NCI-H345 (cell line): ENCODE measurements at places on chromosomes 5 and 9.
A peak's percentile ranks its signal among the peaks of the same experiment; 100 is the strongest.

DNA sequence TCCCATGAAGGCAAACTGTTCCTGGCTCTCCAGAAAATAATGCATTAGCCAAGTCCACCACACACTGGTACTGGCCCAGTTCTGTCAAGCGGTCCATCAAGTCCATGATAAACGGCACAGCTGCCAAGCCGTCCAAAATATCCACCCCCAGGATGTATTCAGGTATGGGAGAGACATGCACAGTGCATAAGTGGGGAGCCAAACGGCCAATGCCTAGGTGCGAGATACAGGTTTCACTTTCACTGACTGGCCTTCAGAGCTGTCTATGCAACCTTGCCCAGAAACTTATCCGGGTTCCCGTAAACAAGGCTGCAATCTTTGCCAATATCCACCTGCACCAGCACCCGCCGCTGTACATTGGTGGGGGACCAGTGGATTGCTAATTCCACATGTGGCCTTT is 795.8 kb downstream of the EFNA5 start:
- DNase-seq, result no peak

GRCh38 chr9:68669218-68669617 is 35.8 kb upstream of the PIP5K1B start:
- DNase-seq, result no peak

DNA sequence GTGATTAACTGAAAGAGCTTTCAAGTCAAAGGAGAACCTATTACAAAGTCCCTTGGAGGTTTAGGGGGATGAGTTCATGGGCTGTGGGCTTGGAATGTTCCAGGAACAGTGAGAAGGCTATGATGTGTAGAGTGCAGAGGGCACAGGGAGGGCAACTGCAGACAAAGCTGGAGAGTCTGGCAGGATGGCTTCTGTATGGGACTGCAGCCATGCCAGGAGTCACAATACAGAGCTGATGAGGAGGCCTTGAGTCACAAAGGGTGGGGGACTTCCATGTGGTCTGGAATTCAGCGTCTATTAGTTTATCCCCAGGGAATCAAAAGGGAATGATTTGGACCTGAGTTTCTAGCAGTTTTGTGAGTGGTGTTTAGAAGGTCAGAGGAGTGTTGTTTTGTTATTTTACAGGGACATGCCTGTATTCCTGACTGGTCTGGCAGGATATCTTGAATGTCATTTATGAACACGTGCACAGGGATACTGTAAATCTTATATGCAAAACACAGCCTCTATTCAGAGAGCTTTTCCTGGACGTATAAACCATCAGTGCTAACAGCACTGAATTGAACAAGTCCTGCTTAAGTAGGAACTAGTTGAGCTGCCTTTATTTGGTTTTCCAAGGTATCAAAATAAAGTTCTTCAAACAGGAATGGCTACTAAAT is 14.3 kb upstream of the TEK start:
- no peak for DNase-seq

DNA sequence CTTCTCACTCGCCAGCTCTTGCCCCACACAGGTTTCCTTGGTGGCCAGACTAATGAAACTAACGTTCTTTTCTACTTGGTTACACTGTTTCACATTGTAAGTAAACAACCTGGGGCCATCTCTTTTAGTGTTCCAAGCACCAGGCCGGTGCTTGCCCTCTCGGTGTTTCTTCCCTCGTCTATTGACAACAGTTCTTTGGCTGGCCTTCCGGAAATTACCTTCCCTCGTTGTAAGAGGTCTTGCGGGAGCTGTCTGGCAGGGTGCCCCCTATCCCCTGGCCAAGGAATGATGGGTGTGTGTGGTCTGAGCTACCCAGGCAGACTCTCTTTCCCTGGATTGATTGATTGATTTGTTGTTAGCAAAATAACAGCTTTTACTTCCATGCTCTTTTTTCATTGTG is 918 bp upstream of the MYMK start:
- DNase-seq, result no peak

GRCh38 chr5:144139586-144139985 is 30.9 kb downstream of the YIPF5 start:
- DNase-seq, result no peak

- no peak for DNase-seq
Measured at GRCh38 chr5:119016125-119016774, 27.9 kb upstream of the DTWD2 start.

DNA sequence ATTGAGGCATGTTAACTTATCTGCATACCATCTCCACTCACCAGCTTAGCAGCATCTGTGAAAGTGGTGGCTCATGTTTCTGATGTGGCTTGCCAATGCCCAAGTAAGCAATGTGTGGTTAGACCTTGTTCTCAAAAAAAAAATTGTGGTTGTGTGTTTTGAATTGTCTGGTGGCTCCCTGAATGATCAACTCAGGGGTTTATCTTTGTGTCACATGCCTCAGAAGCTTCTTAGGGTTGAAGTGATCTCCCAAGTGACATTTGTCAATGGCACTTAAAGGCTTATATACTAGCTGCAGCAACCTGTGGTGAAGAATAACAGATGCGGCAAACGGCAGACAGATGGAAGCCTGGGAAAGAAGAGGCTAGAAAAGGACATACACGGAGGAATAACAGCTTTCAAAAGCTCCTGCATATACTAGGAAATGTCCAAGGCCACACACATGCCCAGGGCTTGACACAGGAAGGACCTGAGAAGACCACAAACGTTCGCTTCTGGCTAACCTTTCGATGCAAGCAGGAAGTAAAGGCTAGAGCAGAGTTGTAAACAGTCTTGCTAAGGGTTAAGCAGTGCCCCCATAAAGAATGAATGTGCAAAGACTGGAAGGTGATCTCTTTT is 42.2 kb upstream of the FSD1L start:
- DNase-seq, result no peak

DNA sequence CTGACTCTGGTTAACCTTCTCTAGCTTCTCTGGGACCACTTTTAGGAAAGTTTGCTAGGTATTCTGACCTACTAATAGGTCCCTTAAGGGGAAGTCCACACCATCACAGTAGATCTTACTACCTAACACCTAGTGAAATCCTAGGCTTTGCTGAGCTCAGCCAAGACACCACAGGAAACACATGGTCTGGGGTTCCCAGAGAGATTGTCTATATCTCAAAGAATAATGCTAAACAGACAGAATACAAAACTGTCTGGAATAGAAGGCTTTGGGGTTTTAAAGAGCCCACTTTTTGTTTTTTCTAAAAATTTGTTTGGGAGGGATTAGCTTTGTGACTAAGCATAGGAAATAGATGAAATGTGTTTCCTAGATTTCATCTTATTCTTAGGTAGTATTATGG is 395.1 kb downstream of the ARHGEF28 start:
- DNase-seq, result no peak

GRCh38 chr9:93031629-93032430 is 26.7 kb upstream of the SUSD3 start:
- no peak for DNase-seq

DNA sequence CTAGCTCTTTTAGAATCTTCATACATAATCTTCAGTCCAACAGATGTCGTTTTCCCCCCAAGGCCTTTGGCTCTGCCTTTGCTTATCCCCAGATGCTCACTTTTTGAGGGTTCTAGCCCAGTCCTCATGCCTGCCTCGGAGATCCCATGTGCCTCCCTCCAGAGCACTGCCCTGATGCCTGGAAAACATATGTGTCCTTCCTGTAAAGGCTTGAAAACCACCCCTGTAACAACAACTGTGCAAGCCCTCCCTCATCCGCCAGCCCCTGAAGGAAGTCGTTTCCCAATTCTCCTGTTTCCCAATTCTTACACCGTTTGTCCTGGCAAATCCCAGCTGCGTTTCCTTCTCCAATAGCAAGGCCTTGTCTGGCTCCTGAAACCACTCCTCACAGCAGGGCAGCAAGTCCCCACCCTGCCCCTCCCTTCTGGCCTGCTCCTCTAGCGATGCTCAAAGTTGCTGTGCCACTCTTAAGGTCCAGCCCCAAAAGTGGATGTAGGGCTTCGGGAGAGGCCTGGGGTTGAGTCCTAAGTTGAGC is 52.2 kb downstream of the SLC36A1 start:
- DNase-seq, result no peak

DNA sequence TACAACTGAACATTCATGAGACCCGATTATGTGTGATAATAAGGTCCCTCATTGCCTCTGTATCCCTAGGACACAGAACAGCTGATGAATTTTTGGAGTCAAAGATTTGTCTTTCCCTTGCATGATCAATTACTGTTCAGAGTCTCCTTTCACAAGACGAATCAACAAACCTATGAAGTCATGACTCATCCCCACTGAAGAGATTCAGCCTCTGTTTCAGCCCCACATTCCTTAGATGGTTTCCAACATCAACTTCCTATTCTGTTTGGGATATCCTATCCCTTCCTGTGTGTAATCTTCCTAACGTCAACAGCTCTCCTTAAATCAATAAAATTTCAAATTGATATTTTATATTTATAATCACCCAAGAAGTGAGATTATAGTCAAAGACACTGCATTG is 199.0 kb downstream of the DNAH5 start:
- no peak for DNase-seq

DNA sequence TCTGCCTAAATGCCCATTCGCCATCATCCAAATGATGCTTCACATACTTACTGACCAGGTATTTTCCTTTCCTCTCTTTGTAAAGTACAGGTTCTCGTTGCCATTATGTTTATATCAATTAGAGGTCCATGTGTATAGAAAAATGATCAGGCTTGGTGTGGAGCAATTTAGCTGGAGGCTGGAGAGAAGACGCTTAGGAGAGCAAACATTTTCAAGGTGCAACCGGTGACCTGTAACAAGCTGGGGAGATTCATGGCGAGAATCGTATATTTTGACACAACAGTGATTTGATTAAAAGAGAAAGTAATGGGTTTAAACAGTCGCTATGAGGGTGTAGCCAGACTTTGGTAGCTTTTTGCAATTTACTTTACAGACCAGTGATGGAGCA is 170.9 kb upstream of the TBCA start:
- DNase-seq, result no peak

DNA sequence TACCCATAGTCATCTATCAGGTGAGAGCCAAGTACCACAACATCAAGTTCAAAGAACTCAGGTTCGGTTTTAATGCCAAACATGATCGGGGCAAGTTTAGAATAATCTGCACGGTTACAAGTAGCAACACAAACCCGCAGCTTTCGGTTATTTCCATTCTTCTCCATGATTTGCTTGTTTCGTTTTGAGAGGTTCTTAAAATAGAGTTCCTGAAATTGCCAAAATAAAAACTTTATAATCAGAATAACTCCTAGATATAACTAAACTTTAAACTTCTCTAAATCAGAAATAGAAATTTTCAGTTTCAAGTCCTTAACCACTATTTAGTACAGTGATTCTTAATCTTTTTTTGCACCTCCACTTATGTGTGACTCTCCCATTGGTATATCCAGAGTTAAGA is 9.1 kb downstream of the GNE start:
- no peak for DNase-seq

DNA sequence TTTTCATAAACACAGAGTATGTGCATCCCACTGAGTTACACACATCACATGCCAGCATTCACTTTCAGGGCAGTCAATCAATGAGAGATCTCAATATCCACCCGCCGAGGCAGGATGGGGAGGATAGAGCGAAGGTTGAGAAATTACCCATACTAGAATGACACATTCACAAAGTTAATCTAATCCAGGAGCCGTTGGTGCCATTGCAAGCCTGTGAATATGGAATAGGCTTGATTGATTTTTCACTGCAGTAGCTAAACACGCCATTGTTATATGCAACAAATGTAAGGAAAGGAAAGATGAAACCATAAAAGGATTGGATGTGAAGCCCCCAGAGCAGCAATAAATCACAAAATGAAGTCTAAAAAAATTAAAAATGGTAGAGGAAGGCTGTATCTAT is 167.9 kb upstream of the GPR151 start:
- no peak for DNase-seq

DNA sequence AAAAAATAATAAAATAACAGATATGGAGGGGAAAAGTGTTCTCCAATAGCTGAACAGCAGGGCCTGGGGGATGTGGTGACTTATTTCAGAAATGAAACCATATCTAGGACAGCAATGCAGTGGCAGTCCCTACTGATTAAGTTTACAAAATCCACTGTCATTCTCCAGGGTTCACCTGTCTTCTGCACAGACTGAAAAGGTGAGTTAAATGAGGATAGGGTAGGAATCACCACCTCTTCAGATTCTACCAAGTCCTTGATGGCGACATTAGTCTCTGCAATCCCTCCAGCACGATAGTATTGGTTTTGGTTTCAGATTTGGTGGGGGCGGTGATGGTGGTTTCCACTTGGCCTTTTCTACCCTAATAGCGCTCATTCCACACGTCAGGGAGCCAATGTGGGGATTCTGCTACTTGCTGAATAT is 32.3 kb upstream of the NPM1 start:
- DNase-seq, result no peak

GRCh38 chr5:151164687-151165392 is 7.3 kb upstream of the ANXA6 start:
- DNase-seq, result peak; percentile 82

DNA sequence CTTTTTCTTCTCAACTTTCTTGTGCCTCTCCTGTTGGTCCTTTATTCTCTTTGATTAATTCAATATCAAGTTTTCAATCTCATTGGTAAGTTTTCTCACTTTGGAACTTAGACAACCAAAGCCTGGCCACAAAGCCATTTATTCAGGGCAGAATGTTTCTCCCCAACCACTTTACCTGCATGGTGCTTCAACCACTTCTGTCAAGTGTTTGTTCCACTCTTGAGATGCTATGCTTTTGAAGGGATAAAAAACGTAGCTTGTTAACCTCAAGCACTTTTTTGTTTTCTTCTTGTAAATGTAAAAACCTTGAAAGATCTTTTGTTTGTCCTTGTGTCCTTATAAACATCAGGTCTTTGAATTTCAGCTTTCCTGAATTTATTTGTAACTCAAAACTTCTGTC is 966.7 kb downstream of the MAT2B start:
- DNase-seq, result no peak

DNA sequence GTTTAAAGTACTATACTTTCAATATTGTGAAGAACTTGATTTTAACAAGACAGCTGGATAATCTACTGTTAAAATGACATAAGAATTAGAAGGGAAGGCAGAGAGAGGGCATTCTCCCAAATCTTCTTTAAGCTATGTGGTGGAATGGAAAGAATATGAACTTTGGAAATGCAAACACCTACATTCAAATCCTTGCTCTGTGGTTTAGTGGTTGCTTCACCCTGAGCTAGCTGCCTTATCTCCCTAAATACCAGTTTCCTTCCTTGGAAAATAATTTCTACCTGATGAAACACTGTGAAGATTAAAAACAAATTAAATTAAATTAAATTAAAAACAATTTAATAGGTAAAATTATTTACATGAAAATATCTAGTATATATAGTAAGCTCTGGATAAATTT is 98.5 kb downstream of the GPR21 start:
- no peak for DNase-seq

GRCh38 chr5:117118499-117118898 is 543.9 kb upstream of the SEMA6A start:
- DNase-seq, result no peak

GRCh38 chr9:107942856-107943255 is 453.3 kb upstream of the KLF4 start:
- no peak for DNase-seq

DNA sequence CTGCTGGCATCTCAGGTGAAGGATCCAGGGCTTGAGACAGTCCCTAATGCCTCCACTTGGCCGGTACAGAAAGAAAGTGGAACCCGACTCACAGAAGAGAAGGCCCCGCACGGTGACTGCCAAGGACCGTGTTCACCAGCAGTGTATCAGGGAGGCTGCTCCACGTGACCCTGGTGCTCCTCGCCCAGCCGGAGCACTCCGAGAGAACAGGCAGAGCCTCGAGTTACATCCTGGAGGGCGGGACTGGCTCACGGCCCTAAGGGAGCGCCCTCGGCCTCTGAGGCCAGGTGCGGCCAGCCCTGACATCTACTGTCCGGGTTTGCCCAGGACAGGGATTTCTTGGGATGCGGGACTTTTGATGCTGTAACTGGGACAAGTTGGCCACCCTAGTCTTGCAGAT is 104.0 kb upstream of the SARDH start:
- DNase-seq, result no peak

- no peak for DNase-seq
Measured at GRCh38 chr5:10455277-10455670, 13.6 kb downstream of the ROPN1L start.
